NB4 (cell line): ENCODE measurements at places on chromosomes 1 and 21.
A peak's percentile ranks its signal among the peaks of the same experiment; 100 is the strongest.

- peak; percentile 4 for DNase-seq
These were observed 898.4 kb downstream of the KCNT2 start for GRCh38 chr1:195709821-195710220.

GRCh38 chr1:24351918-24352627 lies 32.9 kb downstream of the GRHL3 start:
- DNase-seq, result no peak

- peak; percentile 13 for DNase-seq
These were observed 590 bp upstream of the TACSTD2 start for GRCh38 chr1:58577654-58578030.

DNA sequence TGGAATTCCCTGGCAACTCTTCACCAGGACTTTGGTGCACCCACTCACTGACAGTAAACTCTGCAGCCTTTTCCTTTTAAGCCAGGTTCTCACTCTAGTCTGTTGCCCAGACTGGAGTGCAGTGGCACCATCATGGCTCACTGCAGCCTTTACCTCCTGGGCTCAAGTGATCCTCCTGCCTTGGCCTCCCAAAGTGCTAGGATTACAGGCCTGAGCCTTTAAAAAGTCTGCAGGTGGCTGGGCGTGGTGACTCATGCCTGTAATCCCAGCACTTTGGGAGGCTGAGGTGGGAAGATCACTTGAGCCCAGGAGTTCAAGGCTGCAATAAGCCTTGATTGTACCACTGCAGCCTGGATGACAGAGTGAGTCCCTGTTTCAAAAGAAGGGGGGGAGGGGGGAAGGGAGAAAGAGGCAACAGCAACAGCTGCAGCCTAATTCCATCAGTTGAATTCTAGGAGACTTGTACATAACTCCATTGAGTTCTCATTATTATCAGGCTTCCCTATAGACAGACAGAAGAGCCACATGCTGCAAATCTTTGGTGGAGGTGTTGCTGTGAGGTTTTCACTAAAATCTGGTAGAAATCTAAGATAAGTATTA lies 8.1 kb upstream of the HNRNPR start:
- DNase-seq, result no peak

DNA sequence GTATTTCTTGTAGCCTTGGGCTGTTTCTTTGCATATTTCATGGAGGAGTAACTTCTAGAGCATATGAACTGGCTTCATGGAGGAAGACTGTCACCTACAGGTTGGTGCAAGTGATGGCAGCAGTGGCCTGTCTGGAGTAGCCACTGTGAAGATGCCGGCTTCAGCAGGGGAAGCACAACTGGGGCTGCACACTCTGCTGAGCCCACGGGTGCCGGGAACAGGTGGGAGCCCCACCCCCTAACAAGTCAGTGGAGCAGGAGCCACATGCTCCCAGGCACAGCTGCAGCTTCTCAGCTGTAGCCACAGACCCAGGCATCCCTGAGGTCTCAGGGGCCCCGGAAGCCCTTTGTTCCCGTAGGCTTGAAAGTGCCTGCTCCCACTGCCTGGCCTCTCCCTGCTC lies 43.2 kb upstream of the C1orf185 start:
- peak; percentile 37 for DNase-seq

- peak; percentile 15 for DNase-seq
These were observed 248.3 kb upstream of the CAMK1G start for GRCh38 chr1:209335178-209335577.

GRCh38 chr1:224623743-224624333 lies 7.7 kb downstream of the CNIH3 start:
- peak; percentile 96 for DNase-seq
